ENCODE measurements at places on chromosomes 16 and 17. TPM values are rescaled to one million over a fixed set of nuclear protein-coding genes. Genes with fewer than 3 reads are reported as not detected.

CCDC144A gene
- 3.4 TPM for polyA plus RNA-seq

DNA sequence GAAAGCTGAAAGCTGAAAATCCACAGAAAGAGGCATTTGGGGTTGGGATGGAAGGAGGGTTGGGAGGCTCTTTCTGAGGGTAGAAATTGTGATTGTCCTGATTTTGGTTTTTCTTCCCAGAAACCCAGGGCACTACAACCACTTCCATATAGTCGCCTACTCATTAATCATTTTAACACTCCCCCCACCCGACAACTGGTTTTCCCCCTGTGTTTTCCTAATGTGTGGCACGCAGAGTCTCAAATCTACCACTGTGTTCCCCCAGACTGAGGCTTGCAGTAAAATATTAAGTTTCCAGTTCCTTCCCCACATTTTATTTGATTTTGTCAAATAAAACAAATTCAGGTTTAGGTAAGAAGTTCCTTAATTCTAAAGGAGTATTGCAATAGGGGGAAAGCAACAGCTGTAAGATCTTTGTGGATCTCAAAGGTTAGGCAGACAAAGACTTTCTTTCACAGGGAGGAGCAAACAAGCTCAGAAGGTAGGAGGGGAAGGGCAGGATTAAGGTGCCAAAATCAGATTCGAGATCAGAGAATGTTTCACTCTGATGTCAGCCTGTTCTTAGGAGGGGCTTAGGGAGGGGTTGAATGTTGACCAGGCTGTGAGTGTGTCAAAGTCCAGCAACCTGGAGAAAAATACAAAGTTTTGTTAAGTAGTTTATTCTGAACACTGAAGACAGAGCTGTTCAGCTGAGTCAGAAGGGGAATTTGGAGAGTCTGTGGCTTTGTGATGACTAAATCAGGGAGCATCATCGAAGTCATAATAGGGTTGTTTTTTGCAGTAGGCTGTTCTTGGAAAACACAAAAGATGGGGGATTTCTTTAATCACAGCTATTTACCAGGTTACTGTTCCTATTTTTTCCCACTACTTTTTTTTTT lies 3.6 kb downstream of the ZNF267 start:
- DNase-seq, result peak; percentile 48

DNA sequence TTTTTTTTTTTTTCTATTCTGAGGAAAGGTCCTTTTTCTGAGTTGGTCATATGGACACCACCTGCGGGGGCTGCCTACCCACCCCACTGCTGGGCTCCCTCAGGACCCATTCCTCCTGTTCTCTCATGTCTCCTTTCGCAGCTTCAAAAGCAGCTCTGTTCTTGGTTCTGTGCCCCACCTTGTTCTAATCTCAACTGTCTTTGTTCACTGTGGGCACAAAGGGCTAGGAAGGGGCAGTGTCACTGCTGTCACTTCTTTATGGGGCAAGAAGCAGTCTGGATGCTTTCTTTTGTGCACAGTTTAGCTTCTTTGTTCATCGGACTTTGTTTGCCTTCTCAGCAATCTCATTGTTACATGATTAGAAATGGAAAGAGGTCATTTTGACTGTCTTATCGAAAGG lies 7.1 kb downstream of the GOSR2 start:
- DNase-seq, result no peak

DNA sequence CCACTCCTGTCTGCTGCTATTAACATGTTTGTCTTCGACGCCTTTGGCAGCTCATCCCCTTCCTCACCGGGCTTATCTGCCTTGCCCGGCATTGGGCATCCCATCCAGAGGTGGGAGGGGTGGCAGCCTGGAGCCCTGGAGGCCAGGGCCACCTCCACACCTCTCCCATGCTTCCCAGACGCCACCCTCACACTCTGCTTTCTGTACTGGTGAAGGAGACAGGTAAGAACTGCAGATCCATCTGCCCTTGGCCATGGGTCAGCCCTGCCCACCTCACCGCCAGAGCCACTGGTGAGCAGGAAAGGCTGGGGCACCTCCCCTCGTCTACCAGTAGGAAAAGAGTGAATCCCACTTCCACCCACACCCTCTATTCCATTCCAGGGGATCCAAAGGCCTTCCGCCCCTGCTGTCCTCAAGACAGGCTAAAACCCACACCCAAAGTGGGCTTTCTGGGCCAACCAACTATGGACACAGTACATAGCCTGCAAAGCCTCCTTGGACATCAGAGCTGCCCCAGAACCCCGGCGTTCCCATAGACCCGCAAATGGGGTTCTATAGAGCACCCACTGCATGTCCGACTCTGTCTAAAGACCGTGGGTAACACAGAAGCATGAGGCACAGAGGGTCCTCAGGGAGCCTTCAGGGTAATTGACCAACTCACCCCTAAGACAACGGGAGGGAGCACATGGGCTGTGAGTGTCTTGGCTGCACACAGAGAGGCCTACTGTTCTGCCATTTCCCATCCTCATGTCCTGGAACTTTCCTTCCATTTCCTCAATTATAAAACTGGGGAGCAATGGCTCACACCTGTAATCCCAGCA lies 23.4 kb upstream of the RBFOX3 start:
- no peak for DNase-seq

DNA sequence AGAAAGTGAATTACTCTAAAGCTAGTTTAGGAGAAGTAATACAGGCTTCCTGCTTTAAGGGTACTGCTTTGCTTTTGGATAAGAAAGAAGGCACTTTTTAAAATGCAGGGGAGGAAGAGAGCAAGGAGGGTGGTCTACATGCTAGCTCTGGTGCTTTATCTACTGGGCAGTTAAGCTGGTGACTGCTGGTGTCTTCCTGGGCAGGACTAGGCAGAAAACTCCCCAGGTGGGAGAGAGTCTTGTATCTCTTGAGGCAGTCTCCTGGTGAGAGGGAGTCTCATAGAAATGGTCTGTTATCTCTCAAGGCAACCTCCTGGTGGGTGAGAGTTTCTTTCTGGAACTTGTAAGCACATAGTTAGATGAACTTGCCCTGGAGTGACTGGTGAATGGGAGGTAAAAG lies 953.9 kb upstream of the GOT2 start:
- no peak for DNase-seq

All from CD4-positive, CD25-positive, alpha-beta regulatory T cell (primary cell).